ENCODE measurements at places on chromosomes 1 and 21.

- H3K4me3 ChIP-seq, result no peak overlapping the region
- H3K27me3 ChIP-seq, result no peaks in the 10 kb centered on the region
- H3K36me3 ChIP-seq, result no peaks in the 10 kb centered on the region
- no peaks in the 10 kb centered on the region for H3K4me1 ChIP-seq
These were observed 907.1 kb downstream of the KCNT2 start for GRCh38 chr1:195701149-195701548.

DNA sequence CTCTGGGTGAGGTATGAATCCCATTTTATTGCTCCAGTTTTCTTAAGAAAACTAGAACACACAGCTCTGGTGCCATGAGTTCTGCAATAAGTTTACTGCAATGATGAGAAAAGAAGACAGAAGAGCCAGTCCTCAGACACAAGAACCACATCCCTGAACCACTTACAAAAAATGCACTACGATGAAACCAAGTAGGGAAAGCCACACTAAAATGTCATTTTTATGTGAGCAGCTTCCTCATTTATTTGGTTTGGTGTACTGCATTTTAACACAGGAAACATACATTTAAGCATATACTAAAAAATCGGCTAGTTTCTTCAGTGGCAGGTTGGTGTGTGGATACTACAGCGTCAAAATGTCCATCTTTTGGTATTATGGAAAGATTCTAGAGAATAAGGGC lies 95.9 kb downstream of the PTPN14 start:
- no peak overlapping the region for H3K27ac ChIP-seq
- peaks cover 8% of the 10 kb centered on the region for H3K27me3 ChIP-seq
- no peak for DNase-seq
- H3K36me3 ChIP-seq, result no peaks in the 10 kb centered on the region
- H3K4me3 ChIP-seq, result no peak overlapping the region

DNA sequence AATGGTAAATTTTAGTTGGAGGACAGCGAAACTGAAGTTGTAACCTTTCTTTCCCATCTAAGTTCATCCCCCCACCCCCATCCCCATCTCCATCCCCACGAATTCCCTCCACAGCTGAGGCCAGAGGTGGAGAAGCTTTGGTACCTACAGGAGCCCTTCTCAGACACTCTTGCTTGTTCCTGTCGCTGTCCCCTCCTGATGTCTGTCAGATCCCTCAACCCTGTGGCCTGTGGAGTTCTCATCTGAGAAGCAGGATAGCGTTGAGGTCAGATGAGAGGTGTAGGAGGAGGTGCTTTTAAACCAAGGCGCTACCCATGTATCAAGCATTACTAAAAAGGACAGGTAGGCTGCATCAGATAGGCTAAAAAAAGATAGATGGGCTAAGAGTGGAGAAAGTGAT lies 769 bp downstream of the NTPCR start:
- H3K4me1 ChIP-seq, result peaks cover 30% of the 10 kb centered on the region
- peaks cover 3% of the 10 kb centered on the region for H3K36me3 ChIP-seq
- peak; percentile 37 for DNase-seq
- peak overlapping the region; percentile 58 for H3K27ac ChIP-seq
- no peaks in the 10 kb centered on the region for H3K27me3 ChIP-seq

GRCh38 chr1:232096751-232097150 lies 470.2 kb downstream of the DISC1 start:
- H3K27me3 ChIP-seq, result no peaks in the 10 kb centered on the region
- H3K4me1 ChIP-seq, result no peaks in the 10 kb centered on the region
- DNase-seq, result no peak

DNA sequence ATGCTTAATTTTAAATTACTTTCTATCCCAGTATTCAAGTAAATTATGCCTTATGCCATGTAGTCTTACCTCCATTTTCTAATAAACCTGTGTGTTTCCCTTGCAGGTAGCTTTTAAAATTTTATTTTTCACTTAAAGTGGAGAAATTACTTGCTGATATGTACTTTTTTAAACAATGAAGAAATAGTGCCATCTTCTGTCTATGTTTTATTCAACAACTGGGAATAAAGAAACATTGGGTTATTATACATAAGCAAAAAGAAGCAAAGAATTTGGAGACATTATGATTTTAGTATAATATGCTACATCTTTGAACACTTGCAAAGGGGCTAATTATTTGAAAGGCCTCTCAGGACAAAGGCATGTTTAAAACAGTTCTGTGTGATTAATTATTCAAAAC lies 1912.9 kb downstream of the MRPL39 start:
- DNase-seq, result no peak
- no peak overlapping the region for H3K4me3 ChIP-seq
- H3K27ac ChIP-seq, result no peak overlapping the region
- H3K27me3 ChIP-seq, result no peaks in the 10 kb centered on the region
- no peaks in the 10 kb centered on the region for H3K36me3 ChIP-seq
- H3K4me1 ChIP-seq, result no peaks in the 10 kb centered on the region

GRCh38 chr1:236692128-236692527 lies 5.8 kb downstream of the ACTN2 start:
- peaks cover 5% of the 10 kb centered on the region for H3K4me1 ChIP-seq
- H3K27ac ChIP-seq, result no peak overlapping the region
- H3K27me3 ChIP-seq, result peaks cover 5% of the 10 kb centered on the region
- H3K36me3 ChIP-seq, result no peaks in the 10 kb centered on the region
- H3K4me3 ChIP-seq, result no peak overlapping the region
- DNase-seq, result no peak
